Thoracic aorta endothelial cell (primary cell): ENCODE measurements at places on chromosomes 12 and 14. TPM values are rescaled to one million over a fixed set of nuclear protein-coding genes. Genes with fewer than 3 reads are reported as not detected.

The DCAF11 gene
- total RNA-seq, result 35.8 and 36.3 TPM in 2 replicates

The KCNK13 gene
- 0.07 TPM in 1 of 2 replicates, not detected in the other for total RNA-seq

The DMAC2L gene
- total RNA-seq, result 8.2 and 10.1 TPM in 2 replicates

The ZNF219 gene
- 5.2 and 7.2 TPM in 2 replicates for total RNA-seq

The GLT1D1 gene
- total RNA-seq, result not detected in 2 replicates

The PKP2 gene
- total RNA-seq, result 5.1 and 8.7 TPM in 2 replicates

The CLEC6A gene
- not detected in 2 replicates for total RNA-seq

The PYGL gene
- total RNA-seq, result 126 and 141 TPM in 2 replicates

The PAWR gene
- total RNA-seq, result 56.3 and 105 TPM in 2 replicates

The DDX47 gene
- 104 and 121 TPM in 2 replicates for total RNA-seq

The LRRC10 gene
- not detected in 2 replicates for total RNA-seq

The AGAP2 gene
- 0.13 and 0.36 TPM in 2 replicates for total RNA-seq

The MANSC4 gene
- 0.13 and 0.14 TPM in 2 replicates for total RNA-seq

The B4GALNT1 gene
- total RNA-seq, result 0.14 and 0.27 TPM in 2 replicates

The INSM2 gene
- total RNA-seq, result not detected in 2 replicates

The RNASE7 gene
- not detected in 2 replicates for total RNA-seq

The HELB gene
- 4.0 and 5.8 TPM in 2 replicates for total RNA-seq

The TEAD4 gene
- 37.6 and 51.3 TPM in 2 replicates for total RNA-seq

The NKX2-1 gene
- not detected in 2 replicates for total RNA-seq

The REP15 gene
- total RNA-seq, result 6.3 and 6.6 TPM in 2 replicates

The GLI1 gene
- total RNA-seq, result 0.07 TPM in 1 of 2 replicates, not detected in the other

The RNASE3 gene
- total RNA-seq, result not detected in 2 replicates

The TSHR gene
- total RNA-seq, result not detected in 2 replicates

The LBHD2 gene
- total RNA-seq, result not detected in 2 replicates

The OAS1 gene
- 4.0 and 5.7 TPM in 2 replicates for total RNA-seq

The ASCL1 gene
- not detected in 2 replicates for total RNA-seq
